Mammary epithelial cell (primary cell): ENCODE measurements at places on chromosomes 5 and 9.
A peak's percentile ranks its signal among the peaks of the same experiment; 100 is the strongest.

DNA sequence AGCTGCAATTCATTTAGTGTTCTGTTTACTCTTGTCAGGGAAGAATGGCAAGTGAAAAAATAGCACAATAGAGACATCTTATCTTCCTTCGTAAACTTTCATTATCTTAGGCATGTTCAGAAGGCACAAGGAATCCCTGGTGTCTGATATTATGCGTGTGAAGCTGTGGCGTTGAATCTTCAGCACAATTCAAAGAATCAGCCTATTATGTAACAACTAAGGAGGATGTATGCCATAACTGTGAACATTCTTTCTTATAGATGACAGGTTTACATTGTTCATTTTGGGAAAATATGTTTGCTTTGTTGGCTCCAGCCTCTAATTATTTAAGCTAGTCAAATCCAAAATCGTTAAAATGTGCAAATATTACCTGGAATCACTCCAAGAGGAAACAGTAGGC is 446.1 kb downstream of the ANXA1 start:
- DNase-seq, result no peak

GRCh38 chr9:109245310-109245897 is 75.5 kb downstream of the EPB41L4B start:
- DNase-seq, result no peak

DNA sequence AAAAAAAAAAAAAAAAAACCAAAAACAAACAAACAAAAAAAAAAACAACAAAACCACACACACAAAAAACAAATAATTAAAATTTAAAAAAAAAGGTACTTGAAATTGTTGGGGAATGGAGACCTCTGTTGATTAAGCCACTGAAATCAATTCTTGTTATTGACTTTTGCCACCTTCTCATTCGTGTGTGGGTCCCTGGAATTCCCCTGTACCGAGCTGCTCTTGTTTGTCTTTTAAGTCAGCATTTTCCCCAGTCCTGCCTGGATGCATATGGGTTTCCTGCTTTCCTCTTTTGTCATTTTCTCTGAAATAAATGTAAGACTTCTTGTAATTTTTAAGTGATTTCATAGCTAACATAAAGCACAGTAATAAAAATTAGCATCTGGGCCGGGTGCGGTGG is 45.5 kb downstream of the GPBP1 start:
- DNase-seq, result no peak

DNA sequence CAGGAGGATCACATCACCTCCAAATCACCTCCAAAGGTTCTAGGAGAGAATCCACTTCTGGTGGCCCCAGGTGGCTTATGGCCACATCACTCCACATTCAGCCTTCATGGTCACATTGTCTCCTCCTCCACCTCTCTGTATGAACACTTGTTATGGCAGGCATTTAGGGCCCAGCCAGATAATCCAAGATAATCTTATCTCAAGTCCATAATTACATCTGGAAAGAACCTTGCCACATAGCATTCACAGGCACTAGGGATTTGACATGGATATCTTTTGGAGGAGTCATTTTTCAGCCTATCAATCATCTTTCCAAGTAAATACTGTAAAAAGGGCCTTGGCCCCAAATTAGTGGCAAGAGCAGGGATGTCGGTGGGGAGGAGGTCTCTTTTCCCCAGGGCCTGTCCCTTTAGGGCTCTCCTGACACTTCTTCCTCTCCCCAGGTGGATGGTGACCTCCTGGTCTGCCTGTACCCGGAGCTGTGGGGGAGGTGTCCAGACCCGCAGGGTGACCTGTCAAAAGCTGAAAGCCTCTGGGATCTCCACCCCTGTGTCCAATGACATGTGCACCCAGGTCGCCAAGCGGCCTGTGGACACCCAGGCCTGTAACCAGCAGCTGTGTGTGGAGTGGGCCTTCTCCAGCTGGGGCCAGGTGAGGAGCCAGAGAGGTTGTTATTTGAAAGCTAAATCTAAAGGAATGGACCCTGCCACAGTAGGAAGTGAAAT is 140.9 kb downstream of the SAXO1 start:
- DNase-seq, result no peak

DNA sequence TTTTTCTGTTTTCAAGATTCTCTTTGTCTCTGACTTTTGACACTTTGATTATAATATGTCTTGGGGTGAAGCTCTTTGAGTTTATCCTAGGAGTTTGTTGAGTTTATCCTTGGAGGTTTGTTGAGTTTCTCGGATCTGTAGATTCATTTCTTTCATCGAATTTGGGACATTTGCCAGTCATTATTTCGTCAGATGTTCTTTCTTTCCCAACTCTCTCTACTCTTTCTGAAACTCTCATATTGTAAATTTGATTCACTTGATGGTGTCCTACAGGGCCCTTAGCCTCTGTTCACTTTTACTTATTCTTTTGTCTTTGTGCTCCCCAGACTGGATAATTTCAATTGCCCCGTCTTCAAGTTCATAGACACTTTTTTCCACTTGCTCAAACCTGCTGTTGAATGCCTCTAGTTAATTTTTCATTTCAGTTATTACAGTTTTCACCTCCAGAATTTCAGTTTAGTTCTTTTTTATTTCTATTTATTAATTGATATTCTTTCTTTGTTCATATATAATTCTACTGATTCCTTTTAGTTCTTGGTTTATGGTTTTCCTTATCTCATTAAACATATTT is 8.1 kb upstream of the TDRD7 start:
- no peak for DNase-seq

DNA sequence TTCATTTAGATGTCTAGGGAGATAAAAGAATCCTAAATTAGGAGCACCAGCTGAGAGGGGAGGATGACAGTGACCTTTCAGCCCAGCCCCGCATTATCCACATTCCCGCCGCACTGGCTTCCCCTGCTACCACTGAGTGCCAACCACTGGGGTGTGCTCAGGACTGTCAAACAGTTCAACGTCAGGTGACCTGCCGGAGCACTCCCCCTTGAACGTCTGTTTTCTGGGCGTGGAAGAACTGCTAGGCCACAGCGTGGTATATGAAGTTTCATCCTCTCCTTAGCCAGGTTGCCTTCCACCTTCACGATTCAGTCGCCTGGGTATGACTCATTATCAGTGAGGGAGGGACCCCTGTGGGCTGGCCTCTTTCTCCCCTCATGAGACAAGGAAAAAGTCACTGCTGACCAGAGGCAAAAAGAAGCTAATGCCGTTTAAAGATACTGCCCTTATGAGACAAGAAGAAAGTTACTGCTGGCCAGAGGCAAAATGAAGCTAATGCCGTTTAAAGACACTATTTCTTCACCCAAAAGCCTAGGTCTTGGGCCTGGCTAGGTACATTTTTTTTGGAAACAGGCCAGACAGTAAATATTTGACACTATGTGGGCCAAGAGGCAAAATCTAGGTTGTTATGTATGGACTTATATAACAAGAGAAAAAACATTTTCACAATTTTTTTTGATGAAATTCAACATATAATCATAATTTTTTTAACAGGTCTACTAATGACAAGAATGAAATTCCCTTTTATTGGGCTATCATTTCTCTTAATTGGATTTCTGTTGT is 4.6 kb downstream of the NMRK1 start:
- peak; percentile 23 for DNase-seq
